ENCODE measurements at places on chromosomes 6 and 20. TPM values are rescaled to one million over a fixed set of nuclear protein-coding genes. Genes with fewer than 3 reads are reported as not detected.

DNA sequence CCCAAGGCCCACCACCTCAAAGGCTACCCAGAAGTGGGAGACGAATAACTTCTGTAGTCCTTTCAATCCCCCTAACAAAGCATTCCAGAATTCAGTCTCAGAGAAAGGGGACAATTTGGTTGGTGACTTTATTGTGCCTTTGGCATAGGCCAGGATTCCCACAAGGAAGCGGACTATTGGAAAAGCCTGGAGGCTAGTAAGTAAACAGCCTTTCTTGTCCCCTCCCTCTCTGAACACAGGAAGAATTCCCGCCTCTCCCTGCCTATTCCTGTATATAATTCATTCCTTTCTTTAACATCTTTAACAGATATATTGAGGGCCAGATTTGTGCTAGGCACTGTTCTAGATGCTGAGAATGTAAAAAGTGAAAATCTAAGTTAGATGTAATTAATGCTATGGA lies 36.1 kb downstream of the RNF8 start:
- DNase-seq: no peak

GRCh38 chr6:3382326-3383279 lies 74.2 kb downstream of the SLC22A23 start:
- DNase-seq: no peak

CRIP3 gene
- total RNA-seq: 0.69 TPM

CDH4 gene
- 1.2 TPM for total RNA-seq

GRCh38 chr20:64083804-64084684 lies at the start of gene LKAAEAR1:
Gene LKAAEAR1 (minus strand): TSS chr20:64084398. CDS start chr20:64084219, 179 bp downstream.
- DNase-seq: no peak

NUDT3 gene
- total RNA-seq: 76.1 TPM

GRCh38 chr6:39884696-39885095 lies 49.6 kb downstream of the MOCS1 start:
- no peak for DNase-seq

GRCh38 chr6:17584241-17584803 lies 15.8 kb upstream of the FAM8A1 start:
- DNase-seq: no peak

- DNase-seq: peak; percentile 41
Observed at GRCh38 chr6:26284537-26285142, 80.4 kb upstream of the BTN3A2 start.

DNA sequence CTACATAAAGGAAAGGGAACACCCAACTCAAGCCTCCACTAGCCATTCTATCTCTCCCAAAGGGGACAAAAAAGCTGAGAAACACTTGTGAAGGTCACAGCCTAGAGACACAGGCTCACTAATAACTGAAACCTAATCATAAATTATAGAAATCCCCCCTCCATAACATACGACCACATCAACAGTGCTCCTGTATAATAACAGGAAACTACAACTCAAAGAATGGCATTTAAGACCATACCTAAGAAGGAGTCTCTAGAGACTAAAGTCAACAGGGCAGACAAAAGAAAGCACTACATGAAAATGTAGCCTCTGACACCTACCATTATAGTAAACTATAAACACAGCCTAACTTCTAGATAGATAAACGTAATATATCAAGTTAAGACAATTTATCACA lies 82.7 kb downstream of the THEMIS start:
- DNase-seq: no peak

DNA sequence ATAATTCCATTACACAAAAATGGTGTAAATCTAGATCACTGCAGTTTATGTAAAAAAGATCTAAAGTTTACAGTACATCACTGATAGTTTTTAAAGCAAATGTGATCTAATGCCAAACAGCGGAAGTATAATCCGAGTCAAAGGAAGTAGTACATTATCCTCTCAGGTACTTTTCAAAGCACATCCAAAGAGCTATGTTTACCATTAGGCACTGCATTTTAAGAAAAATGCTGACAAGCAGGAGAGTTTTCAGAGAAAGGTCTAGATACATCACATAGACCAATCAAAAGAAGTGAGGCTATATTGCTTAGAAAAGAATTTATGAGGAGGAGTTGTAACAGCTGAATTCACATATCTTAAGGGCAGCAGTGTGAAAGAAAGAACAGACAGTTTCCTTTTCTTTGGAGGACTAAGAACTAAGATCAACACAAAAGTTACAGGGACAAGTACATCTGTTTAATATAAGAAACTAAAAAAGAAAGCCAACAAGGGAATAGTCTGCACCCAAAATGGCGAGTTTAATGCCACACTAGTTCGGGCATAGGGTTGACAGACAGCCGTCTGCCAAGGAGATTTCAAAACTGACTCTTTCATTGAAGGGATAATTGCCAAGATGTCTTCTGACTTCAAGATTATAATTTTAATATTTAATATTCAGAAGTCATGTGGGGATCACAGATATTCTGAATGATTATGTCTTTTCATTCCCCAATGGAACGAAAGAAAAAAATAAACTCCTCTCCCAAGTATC lies 1.4 kb downstream of the ZNF184 start:
- DNase-seq: no peak

ADGRG6 gene
- total RNA-seq: not detected

DNA sequence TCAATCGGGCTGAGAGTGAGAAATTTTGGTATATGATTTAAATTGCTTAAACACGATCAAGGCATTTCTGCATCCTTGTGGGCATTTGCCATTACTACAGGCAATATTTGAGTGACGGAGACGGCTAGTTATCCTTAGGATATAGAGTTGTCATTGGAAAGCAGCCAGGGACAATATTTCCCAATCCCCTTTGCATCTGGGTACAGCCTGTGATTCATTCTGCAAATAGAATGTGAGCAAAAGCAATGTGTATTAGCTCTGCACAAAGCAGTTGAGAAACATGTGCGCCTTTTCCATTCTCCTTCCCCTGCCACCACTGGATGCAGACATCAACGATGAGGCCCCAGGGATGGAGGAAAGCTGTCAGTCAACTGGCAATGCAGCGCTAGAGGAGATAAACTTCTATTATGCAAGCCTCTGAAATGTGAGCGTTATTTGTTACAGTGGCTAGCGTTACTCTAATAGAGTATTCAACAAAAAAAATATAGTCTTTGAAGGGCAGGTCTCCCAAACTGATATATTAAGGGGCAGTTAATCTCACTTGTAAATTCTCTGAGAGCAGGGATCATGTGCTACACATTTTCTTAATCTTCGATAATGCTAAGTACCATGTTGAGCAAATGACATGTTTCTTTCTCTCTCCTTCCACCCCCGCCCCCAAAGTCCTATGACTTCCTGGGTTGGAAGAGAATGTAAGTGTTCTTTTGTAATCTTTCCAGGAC lies 37.1 kb upstream of the NCOA3 start:
- DNase-seq: peak; percentile 15

DNA sequence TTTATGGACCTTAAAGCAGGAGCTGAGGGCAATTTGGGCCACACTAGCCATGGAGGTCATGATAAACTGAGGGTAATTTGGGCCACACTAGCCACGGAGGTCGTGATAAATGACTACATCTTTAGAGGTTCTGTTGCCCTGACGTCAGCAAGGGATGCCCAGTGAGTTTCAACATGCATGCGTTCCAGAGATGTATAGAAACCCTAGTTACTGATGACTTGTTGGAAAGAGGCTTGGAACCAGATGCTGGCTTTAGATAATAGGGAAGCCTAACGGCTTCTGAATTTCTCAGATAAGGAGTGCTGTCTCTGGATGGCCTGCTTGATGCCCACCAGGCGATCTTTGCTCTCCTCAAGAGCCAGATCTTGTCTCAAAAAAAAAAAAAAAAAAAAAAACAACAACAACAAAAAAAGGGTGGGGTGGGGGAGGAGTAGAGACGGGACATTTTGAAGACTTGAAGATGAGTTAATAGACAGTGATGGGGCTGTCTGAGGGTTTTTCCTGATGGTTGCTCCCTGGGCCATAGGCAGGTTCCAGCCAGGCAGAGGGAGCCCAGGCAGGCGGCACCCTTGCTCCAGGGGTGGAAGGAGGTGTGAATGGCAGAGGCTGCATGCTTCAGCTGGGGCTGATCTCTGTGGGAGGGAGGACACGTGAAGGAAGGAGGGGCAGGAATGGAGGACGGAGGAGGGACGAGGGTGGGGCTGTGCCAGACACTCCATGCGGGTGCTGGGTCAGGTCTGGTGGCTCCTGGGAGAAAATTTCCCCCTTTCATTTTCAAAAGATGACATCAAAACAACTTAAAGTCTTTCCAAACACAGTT lies 27.0 kb upstream of the FRMD1 start:
- no peak for DNase-seq

BMP2 gene
- total RNA-seq: 0.66 TPM

MAFB gene
- 4.6 TPM for total RNA-seq

SIRPB2 gene
- not detected for total RNA-seq

RALGAPB gene
- total RNA-seq: 54.6 TPM

DNA sequence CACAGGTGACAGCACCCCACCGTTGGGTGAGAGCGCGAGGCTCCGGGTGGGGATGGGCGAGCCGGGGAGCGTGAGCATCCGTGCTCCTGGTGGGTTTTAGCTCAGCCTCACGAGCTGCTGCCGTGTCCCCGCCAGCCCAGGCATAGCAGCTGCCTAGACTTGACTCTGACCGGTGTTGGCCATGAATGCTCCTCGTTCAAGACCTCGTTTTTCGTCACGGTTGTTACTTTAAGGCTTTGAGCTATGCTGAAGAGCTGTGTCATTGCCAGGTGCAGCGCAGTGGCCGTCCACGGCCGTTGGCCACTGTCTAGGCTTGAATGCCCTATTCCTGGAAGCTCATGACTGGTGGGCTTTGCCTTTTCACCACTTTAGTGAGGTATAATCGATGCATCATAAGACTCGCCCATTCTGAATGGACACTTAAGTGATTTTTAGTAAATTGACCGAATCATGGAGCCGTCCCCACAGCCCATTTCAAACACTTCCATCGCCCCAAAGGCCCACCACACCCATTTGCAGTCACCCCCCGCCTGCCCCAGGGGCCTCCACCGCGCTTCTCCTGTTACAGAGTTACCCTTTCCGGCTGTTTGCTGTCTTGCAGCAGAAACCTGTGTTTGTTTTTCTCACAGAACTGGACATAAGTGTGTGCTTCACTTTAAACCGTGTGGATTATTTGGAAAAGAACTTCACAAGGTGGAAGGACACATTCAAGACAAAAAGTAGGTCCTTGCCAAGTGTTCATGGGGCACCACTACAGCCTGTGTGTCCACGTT lies 21.4 kb upstream of the ADRM1 start:
- no peak for DNase-seq

- peak; percentile 66 for DNase-seq
Observed at GRCh38 chr6:101391772-101392585, 1.5 kb upstream of the GRIK2 start.

- no peak for DNase-seq
Observed at GRCh38 chr6:106051226-106051625, 34.9 kb upstream of the PRDM1 start.

CRNKL1 gene
- total RNA-seq: 28.7 TPM

GRCh38 chr6:62976566-62976965 lies 234.7 kb upstream of the FKBP1C start:
- DNase-seq: no peak

- DNase-seq: no peak
Observed at GRCh38 chr6:40450483-40450882, 136.7 kb downstream of the LRFN2 start.

MSH5 gene
- 25.7 TPM for total RNA-seq

OPRM1 gene
- total RNA-seq: not detected

DNA sequence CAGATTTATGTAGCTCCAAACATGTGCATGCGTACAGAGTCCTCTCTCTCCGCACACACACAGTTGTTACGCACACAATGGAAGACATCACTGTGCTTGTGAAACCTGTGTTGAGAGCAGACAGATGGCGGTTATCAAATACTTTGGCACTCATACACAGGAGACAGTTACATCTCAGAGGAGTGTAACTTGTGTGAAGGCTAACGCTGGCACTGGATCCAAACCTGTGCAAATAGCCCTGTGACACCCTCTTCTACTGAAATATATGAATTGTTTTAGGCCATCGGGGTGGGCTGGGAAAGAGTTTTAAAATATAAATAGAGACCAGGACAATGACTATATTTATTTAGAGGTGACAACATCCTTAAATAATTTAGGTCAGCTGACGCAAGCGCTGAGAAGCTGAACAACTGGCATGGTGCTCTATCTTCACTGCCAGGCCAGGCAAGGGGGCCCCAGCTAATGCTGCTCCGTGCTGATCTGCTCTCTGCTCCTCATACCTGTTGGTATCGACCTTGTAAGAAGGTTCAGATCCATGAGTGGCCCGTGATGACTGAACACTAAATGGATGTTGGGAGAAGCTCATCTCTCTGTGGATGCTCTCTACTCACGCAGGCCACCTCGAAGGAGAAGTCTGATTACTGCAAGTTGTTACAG lies 69.4 kb downstream of the FOXC1 start:
- DNase-seq: no peak

- no peak for DNase-seq
Observed at GRCh38 chr6:129598244-129599187, 111.5 kb downstream of the ARHGAP18 start.

DNA sequence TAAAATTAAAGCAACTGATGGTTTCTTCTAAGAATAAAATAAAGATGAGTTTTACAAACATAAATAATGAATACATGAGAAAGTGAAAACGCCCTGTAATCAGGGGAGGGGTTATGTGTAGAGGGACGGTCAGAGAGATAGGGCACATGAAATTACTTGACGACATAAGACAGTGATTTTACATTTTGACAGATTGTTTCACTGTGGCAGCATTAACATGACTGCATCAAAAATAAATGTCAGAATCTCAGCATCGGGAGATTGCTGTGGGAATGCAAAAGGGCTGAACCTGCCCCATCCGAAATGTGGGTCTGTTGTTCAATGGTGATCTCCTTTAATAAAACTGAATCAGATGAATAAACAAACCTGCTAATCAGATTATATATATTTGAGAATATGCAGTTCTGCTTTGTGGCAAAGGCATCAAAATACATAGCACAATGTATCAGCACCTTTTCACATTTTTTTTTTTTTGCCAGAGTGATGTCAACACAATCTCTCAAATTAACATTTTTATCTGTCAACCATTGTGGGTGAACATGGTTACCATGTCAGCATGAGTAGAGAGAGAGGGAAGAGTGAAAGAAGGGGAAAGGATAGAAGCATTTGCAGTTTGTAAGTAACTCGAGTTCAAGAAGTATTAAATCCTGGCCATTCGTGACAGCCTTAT lies 177.1 kb upstream of the MAN1A1 start:
- DNase-seq: no peak

TSPO2 gene
- not detected for total RNA-seq

DNA sequence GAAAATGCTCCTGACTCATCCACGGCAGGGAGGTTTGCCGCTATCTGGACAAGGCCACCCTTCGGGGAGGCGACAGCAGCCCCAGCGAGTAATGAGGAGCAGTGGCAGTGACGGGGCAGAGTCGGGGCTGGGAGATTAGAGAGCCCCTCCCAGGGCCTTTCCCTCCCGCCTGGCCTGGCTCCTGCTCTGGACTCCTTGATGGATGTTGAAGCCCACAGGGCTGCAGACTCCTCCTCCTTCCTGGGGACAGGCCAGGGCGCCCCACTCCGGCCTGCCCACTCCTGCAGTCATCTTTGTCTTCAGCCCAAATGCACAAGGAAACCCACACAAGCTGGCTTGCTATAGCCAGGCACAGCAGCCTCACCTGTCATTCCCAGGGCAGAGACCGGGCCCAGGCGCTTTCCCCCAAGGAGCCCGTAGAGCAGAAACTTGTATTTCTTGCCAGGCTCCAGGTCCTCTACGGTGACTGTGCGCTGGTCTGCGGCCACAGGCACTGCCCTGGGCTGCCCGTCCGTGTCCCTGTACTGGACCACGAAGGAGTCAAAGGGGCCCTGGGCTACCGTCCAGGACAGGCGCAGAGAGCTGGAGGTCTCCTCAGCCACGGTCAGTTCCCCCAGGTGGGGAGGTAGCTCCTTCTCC lies 7.7 kb downstream of the CYP21A2 start:
- DNase-seq: peak; percentile 8

- no peak for DNase-seq
Observed at GRCh38 chr20:532530-532929, 11.1 kb downstream of the CSNK2A1 start.

MMP24 gene
- total RNA-seq: 19.0 TPM

- DNase-seq: no peak
Observed at GRCh38 chr6:132354517-132355167, 46.6 kb downstream of the MOXD1 start.

All from glutamatergic neuron (in vitro differentiated cells).